ENCODE measurements at places on chromosomes 12 and 14. TPM values are rescaled to one million over a fixed set of nuclear protein-coding genes. Genes with fewer than 3 reads are reported as not detected.

Gene STYK1
- not detected for total RNA-seq

Gene CCDC92
- 34.4 TPM for total RNA-seq

DNA sequence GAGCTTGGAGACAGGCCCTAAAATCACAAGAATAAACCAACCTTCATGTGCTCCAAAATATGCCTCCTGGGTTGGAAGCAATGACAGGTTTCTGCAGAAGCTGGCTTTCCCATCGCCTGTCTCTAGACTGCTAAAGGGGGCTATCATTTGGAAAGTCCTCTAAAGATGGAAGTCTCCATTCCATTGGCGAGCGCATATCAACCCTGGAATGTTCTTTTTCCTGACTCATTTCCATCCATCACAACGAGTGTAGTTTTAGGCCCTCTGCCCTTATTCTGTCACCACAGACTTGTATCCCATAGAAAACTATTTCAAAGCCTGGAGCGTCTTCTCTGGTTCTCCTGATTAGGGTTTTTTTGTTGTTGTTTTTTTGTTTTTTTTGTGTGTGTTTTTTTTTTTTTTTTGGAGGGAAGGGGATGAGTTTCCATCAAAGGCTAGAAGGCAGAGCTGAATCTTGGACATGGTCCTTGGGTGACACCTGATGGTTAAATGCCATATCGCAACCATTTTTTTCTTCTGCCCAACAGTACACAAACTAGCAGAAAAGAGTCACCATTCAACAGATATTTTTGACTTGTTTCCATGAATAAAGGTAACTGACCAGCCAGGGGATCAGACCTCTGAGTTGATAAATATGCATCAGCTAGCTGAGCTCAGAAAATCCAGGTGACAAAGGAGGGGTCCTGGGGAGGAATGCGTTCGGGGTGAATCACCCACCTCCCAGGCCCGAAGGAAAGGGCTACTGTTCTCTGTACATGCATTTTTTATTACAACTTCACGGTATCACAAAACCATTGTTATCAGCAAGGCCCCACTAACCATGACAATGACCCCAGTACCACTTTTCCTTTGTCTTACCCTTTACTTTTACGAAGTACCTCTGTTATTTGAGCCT lies 40.5 kb downstream of the KCNA5 start:
- no peaks in the 10 kb centered on the region for H3K27me3 ChIP-seq
- no peak overlapping the region for H3K27ac ChIP-seq
- no peaks in the 10 kb centered on the region for H3K4me1 ChIP-seq
- H3K36me3 ChIP-seq = no peaks in the 10 kb centered on the region

DNA sequence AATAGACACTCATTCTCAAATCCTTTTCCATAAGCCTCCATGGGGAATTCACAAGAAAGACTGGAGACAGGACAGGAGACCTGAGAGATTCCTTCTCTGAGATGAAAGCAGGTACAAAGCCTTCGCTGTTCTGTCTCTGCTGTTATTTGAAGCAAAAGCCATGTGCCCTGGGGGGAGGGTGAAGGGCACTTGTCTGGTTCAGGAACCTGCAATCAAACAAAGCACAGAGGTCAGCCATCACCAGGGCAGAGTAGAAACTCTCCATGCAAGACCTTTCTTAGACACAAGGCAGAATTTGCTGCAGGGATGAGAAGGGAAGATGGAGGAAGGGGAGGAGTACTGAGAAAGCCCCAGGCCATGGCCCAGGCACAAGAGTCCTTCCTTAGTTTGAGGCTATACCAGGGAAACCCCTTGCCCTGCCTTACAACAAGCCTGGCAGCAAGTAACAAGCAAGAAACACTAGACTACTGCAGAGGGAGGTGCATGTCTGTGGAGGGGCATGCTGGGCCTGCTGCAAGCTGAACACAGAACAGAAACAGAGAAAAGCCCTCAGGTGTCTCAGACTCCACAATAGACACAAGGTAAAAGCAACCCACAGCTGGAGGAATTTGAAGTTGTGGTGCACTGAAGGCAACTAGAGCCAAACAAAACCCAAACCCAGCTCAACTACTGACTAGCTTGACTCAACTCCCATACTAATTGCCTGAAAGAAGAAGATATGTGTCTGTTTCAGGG lies 7.8 kb upstream of the ART4 start:
- H3K36me3 ChIP-seq = no peaks in the 10 kb centered on the region
- no peak overlapping the region for H3K27ac ChIP-seq
- H3K4me1 ChIP-seq = peaks cover 26% of the 10 kb centered on the region
- DNase-seq = no peak
- H3K27me3 ChIP-seq = no peaks in the 10 kb centered on the region

Gene CLEC12A
- 1.3 TPM for total RNA-seq

- H3K27me3 ChIP-seq = no peaks in the 10 kb centered on the region
- H3K4me1 ChIP-seq = no peaks in the 10 kb centered on the region
- H3K36me3 ChIP-seq = no peaks in the 10 kb centered on the region
- no peak overlapping the region for H3K4me3 ChIP-seq
These were observed 35.3 kb downstream of the PITPNM2 start for GRCh38 chr12:123115409-123116121.

- peaks cover 48% of the 10 kb centered on the region for H3K4me1 ChIP-seq
- peak overlapping the region; percentile 94 for H3K27ac ChIP-seq
- H3K4me3 ChIP-seq = peak overlapping the region; percentile 70
- no peaks in the 10 kb centered on the region for H3K36me3 ChIP-seq
- no peak for DNase-seq
These were observed 550 bp downstream of the TEAD4 start for GRCh38 chr12:2959505-2960389.

GRCh38 chr12:94511506-94511905 lies 51.8 kb upstream of the CEP83 start:
- H3K36me3 ChIP-seq = no peaks in the 10 kb centered on the region
- H3K4me1 ChIP-seq = peaks cover 20% of the 10 kb centered on the region
- no peak for DNase-seq
- H3K27ac ChIP-seq = no peak overlapping the region
- H3K4me3 ChIP-seq = no peak overlapping the region
- no peaks in the 10 kb centered on the region for H3K27me3 ChIP-seq

Gene SLCO1C1
- total RNA-seq = 2.0 TPM

DNA sequence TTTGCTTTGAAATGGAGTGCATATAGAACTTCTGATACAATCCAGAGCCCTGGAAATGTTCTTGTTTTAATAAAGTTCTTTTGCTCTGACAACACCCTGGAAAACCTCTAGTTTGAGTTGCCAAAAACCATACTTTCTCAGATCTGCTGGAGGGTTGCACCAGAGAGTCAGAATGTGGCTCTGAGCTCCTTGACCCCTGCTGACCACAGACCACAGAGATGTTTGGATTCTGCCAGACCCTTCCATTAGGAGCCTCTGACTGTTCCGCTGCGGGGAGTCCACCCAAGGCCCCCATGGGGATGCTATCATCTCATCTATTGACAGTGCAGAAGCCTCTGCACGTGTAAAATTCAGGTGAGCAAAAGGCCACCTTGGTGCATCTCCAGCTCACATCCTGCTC lies 332.6 kb downstream of the GLT1D1 start:
- no peak overlapping the region for H3K27ac ChIP-seq
- no peaks in the 10 kb centered on the region for H3K4me1 ChIP-seq
- no peaks in the 10 kb centered on the region for H3K36me3 ChIP-seq
- no peaks in the 10 kb centered on the region for H3K27me3 ChIP-seq

Gene KLRF1
- 0.47 TPM for total RNA-seq

DNA sequence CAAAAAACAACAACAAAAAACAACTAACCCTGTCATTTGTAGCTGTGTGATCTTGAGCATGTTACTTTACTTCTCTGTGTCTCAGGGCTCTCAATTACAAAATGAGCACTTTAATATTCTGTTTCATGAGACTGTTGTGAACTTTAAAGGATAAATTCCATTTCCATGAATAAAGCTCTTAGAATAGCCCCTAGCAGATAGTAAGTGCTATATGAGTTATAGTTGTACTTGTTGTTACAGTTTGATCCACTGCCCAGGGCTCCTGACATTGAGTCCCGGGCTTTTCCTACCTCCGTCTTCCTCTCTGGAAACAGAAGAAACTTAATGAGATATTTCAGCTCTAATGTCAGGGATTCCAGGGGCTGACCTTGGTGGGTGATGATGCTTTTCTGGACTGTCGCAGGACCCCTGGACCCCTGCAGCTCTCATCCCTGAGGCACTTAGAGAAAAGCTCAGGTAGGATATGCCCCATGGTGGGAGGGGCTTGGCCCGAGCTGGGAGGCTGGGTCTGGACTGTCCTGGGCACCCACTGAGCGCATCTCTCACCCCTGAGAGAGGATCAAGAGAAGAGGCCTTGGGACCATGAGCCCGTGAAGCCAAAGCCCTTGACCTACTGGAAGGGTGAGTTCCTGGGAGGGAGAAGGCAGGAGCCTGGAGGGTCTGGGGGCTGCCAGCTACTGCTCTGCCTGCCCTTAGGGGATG lies 5.1 kb downstream of the P3H3 start:
- DNase-seq = no peak
- peak overlapping the region; percentile 65 for H3K27ac ChIP-seq
- peaks cover 33% of the 10 kb centered on the region for H3K36me3 ChIP-seq

GRCh38 chr14:20460458-20461224 lies 593 bp downstream of the PIP4P1 start:
- peak overlapping the region; percentile 97 for H3K27ac ChIP-seq
- H3K36me3 ChIP-seq = peaks cover 38% of the 10 kb centered on the region
- no peaks in the 10 kb centered on the region for H3K27me3 ChIP-seq
- DNase-seq = no peak
- no peaks in the 10 kb centered on the region for H3K4me1 ChIP-seq
- H3K4me3 ChIP-seq = peak overlapping the region; percentile 87

DNA sequence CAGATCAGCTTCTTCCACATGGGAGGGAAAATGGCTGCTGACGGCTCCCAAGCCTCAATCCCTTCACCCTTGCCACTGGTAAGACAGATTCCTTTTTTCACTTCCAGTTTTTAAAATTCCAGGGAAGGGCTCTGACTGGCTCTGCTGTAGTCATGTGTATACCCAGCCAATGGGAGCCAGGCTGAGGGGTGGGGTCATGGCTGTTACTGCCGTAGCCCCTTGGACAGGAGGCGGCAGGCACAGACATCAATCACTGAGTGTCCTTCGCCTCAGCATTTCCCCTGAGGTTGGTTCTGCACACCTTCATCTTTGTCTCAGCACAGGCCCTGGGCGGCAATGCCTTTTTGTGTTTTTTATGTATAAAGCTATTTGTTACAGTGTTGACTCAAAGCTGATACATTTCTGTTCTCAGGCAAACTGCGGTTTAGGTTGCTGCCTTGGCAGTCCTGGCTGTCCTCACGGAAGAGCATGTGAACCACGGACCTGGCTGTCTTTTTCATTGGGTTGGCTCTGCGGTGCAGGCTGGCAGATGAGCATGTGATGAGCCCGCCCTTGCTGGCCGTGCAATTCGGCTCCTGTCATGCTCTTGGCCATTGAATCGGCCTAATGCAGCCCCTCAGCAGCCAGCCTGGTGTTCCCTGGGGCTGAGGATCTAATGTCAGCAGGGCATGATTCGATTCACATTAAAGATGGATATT lies 74.3 kb downstream of the PPM1A start:
- no peaks in the 10 kb centered on the region for H3K27me3 ChIP-seq
- H3K36me3 ChIP-seq = no peaks in the 10 kb centered on the region
- no peak for DNase-seq
- no peak overlapping the region for H3K4me3 ChIP-seq
- H3K27ac ChIP-seq = no peak overlapping the region
- H3K4me1 ChIP-seq = no peaks in the 10 kb centered on the region

- H3K36me3 ChIP-seq = no peaks in the 10 kb centered on the region
- peaks cover 26% of the 10 kb centered on the region for H3K4me1 ChIP-seq
- no peaks in the 10 kb centered on the region for H3K27me3 ChIP-seq
- H3K27ac ChIP-seq = no peak overlapping the region
- no peak overlapping the region for H3K4me3 ChIP-seq
These were observed 6.1 kb downstream of the RHOF start for GRCh38 chr12:121787063-121788025.

Gene OVCH1
- total RNA-seq = not detected

DNA sequence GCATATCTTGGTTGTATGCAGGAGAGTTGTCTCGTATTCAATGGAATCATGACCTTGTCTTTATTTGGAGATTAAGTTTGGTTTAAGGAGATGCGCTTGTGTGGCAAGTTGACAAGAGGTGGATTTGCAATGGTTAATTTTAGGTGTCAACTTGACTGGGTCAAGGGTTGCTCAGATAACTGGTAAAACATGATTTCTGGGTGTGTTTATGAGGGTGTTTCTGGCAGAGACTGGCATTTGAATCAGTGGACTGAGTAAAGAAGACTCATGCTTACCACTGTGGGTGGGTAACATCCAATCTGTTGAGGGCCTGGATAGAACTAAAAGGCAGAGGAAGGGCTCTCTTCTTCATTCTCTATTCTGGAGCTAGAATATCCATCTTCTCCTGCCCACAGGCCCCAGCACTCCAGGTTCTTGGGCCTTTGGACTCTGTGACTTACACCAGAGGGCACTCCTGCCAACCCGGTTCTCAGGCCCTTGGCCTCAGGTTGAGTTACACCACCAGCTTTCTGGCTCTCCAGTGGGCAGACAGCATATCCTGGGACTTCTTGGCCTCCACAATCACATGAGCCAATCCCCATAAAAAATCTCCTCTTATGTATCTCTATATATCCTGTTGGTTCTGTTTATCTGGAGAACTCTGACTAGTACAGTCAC lies 141.5 kb upstream of the ARID2 start:
- H3K4me1 ChIP-seq = no peaks in the 10 kb centered on the region
- no peaks in the 10 kb centered on the region for H3K36me3 ChIP-seq
- no peak for DNase-seq
- H3K4me3 ChIP-seq = no peak overlapping the region

GRCh38 chr14:67463900-67464299 lies 24.6 kb downstream of the TMEM229B start:
- no peak for DNase-seq
- no peak overlapping the region for H3K27ac ChIP-seq
- no peaks in the 10 kb centered on the region for H3K36me3 ChIP-seq

GRCh38 chr12:131264635-131265034 lies 310.9 kb downstream of the ADGRD1 start:
- no peak for DNase-seq
- no peaks in the 10 kb centered on the region for H3K27me3 ChIP-seq
- peaks cover 5% of the 10 kb centered on the region for H3K4me1 ChIP-seq
- no peaks in the 10 kb centered on the region for H3K36me3 ChIP-seq
- no peak overlapping the region for H3K27ac ChIP-seq

Gene CLEC1B
- not detected for total RNA-seq

GRCh38 chr12:19120795-19121194 lies 8.7 kb upstream of the PLEKHA5 start:
- H3K27ac ChIP-seq = no peak overlapping the region
- H3K27me3 ChIP-seq = no peaks in the 10 kb centered on the region
- H3K4me1 ChIP-seq = no peaks in the 10 kb centered on the region
- H3K36me3 ChIP-seq = no peaks in the 10 kb centered on the region
- H3K4me3 ChIP-seq = no peak overlapping the region

DNA sequence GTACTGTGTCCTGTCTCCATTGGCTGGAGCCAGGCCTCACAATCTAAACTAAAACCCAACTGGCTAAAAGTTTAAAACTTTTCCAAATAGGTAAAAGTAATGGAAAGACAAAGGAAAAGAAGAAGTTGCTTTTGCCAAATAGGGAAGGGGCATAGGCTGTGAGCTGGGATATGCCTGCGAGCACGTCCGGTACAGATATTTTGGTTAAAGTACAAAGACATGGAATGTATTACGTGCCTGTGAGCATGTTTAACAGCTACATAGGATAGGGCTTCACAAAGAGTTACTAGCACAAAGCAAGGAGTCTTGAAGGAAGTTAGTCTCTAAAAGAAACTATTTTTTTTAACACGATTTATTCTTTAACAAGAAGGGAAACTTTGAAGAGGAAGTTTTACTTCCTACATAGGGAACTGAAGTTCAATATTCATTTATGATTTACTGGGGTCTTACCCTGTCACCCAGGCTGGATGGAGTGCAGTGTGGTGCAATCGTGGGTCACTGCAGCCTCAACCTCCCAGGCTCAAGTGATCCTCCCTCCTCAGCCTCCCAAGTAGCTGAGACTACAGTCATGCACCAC lies 41.9 kb upstream of the INF2 start:
- H3K4me1 ChIP-seq = no peaks in the 10 kb centered on the region
- no peaks in the 10 kb centered on the region for H3K27me3 ChIP-seq
- H3K27ac ChIP-seq = no peak overlapping the region
- no peak for DNase-seq

Gene CCDC198
- total RNA-seq = not detected

Measured in right atrium auricular region (tissue), 2 donors.